ENCODE measurements at places on chromosomes 4 and X. TPM values are rescaled to one million over a fixed set of nuclear protein-coding genes. Genes with fewer than 3 reads are reported as not detected.

DNA sequence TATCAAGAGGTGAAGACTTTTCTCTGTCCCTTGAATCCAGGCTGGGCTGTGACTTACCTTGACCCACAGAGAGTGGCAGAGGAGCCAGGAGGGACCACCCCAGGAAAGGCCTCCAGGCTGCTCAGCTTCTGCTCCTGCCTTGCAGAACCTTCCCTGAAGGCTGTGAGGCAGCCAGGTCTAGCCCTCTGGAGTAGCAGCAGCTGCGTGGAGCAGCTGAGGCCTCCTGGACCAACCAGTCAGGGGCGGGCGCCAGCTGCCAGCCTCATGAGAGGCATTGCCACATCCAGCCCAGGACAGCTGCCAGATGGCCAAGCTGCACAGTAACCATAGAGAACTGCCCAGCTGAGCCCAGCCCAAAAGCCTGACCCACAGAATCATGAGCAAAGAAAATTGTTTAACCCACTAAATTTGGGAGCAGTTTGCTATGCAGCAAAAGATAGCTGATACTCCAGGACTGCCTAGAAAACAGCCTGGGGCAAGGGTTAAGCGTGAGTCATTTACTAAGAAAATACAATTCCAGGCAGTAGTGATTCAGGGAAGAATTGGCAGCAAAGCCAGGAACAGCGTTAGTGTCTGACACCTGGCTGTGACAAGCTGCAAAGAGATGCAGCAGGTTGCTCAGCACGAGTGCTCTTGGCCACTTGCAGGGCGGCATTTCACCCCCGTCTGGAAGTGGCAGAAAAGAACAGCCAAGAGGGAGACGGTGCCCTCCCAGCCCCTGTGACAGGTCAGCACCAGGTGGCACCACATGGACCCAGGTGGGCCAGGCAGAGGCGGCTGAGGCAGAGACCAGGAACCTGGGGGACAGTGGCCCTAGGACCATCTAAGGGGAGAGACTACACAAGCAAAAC lies 14.7 kb upstream of the PDE6B start:
- no peak for DNase-seq

Gene RCHY1
- total RNA-seq, result 50.5 TPM

GRCh38 chr4:42523066-42523718 lies 125.9 kb downstream of the SHISA3 start:
- DNase-seq, result no peak

Gene CENPI
- 0.27 TPM for total RNA-seq

DNA sequence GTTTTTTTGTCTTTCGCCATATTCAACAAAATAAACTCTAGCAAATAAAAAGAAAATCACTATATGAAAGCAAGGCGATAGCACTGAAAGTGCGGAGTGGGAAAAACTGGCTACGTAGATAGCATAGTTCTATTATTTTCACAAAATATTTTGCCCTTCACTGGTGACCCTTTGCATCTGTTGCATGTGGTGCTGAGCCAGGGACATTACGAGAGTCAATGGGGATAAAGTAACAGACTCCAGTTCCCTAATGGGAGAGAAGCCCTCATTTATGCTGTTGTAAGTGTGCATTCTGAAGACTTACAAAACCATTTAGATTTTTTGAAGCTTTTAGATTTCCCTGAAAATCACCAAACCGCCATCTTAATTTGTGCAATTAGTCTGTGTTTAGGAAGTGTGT lies 501.6 kb downstream of the PPARGC1A start:
- DNase-seq, result no peak

Gene FAAH2
- 0.69 TPM for total RNA-seq

- no peak for DNase-seq
Measured at GRCh38 chrX:12932244-12932643, 25.8 kb downstream of the TLR8 start.

GRCh38 chr4:42329421-42329820 lies 67.9 kb upstream of the SHISA3 start:
- no peak for DNase-seq

- DNase-seq, result no peak
Measured at GRCh38 chr4:136741468-136741867, 790.8 kb downstream of the PCDH18 start.

DNA sequence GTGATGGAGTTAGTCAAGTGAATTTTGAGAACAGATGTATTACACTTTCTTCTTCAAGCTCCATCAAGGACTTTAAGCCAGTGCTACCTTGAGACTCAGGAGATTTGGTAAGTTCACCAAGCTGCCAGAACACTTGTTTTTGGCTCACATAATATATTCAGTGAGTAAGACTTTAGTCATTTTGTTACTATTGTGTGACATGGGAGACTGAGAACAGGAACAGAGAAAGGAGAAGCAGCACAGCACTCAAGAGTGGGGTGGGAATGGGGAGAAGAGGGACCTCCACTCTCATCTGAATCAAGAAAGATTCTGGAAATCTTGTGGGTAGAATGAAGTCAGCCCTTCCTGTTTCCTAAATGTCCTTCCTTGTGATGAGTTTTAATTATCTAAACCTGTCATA lies 87.3 kb upstream of the TET2 start:
- DNase-seq, result no peak

DNA sequence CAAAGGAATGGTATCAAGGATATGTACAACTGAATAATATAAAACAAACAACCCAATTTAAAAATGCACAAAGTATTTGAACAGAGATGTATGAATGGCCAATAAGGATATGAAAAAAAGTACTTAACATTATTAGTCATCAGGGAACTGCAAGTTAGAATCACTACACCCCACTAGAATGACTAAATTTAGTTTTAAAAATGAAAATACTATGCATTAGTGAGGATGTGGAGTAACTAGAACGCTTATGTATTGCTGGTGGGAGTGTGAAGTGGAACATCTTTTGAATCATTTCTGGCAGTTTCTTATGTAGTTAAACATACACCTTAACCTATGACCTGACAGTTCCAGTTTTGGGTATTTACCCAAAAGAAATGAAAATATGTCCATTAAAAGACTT lies 13.0 kb upstream of the SLC16A2 start:
- no peak for DNase-seq

GRCh38 chrX:10112510-10112909 lies 44.3 kb upstream of the CLCN4 start:
- DNase-seq, result no peak

Gene SH3D19
- total RNA-seq, result 107 TPM

GRCh38 chrX:65859299-65859698 lies 180.6 kb downstream of the VSIG4 start:
- DNase-seq, result no peak

Gene ARR3
- total RNA-seq, result not detected

DNA sequence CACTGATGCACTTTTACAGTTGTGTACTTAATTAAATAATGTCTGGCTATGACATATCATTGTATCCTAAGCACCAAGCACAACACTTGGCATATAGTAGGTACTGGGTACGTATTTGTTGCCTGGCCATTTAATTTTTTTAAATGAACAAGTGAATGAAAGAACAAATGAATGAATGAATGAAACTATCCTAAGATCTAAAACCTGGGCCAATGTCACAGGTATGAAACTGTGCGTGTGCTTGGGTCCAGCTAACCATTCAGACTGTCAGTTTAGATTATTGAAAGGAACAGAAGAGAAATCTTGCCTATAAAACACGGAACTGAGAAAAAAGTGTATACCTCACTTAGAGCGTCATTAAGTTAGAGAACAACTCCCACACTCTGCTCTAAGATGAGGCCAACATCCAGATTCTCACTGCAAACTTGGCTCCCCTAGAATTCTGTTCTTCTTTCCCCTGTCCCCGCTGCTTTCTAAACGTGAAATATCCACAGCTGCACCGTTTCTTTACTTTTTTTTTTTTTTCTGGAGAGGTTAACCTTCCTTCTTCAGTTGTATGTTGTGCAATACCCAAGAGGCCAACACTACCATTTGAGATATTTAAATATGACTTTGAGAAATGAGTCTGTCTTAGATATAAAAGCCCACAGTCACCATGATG lies 17.3 kb upstream of the SEL1L3 start:
- DNase-seq, result no peak

Gene F8A2
- total RNA-seq, result not detected

DNA sequence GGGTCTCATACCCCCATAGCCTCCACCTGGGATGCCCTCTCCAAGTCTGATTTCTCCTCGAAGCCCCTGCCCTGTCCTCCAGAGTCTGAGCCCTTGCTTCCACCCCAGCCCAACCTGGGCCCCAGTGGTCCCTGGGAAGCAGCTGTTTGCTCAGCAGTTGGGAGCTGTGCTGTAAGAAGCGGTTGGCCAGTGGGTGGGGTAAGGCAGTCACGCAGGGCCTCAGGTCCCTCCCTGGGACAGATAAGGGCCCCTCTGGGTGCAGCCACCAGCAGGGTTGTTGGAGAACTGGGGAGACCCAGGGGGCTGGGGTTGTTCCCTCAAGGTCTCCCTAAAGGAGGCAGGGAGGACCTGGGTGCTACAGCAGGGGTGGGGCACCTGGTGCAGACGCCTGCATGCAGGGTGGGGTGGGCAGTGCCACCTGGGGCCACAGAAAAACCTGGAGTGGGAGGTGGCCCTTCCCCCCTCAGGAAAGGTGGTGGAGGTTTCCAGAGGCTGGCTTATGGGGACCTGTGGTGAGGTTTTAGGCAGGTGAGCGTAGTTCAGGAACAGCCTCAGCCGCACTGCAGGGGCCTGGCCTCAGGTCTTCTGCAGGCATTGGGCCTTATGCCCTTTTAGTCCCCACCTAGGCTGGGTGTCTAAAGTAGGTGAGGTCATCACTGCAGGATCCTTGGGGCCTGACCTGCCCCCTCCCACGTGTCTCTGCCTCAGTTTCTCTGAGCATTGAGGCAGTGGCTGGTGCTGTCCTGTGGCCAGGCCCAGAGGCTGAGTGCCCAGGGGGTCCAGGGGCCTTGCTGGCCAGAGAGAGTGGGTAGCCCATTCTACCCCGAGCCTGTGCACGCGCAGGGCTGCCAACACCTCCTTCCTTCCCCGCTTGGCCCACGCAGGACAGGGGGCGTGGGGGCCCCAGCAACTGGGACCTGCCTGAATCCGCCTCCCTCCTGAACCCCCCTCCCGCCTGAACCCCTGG lies 3.1 kb upstream of the SLC26A1 start:
- no peak for DNase-seq

Gene ODAPH
- not detected for total RNA-seq

Gene MAP7D2
- 0.74 TPM for total RNA-seq

Gene TCEAL2
- total RNA-seq, result not detected

DNA sequence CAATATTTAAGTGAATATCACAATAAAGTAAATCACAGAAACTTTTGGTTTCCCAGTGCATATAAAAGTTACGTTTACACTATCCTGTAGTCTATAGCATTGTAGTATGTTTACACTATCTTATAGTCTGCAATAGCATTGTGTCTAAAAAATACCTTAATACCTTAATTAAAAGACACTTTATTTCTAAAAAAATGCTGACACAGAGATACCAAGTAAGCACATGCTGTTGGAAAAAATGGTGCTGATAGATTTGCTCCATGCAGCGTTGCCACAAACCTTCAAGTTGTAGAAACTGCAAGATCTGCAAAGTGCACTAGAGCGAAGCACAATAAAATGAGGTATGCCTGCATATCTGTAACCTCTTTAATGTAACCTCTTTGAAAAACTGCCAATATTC lies 847.3 kb downstream of the GLUD2 start:
- DNase-seq, result no peak

Gene RTL3
- total RNA-seq, result 0.15 TPM

DNA sequence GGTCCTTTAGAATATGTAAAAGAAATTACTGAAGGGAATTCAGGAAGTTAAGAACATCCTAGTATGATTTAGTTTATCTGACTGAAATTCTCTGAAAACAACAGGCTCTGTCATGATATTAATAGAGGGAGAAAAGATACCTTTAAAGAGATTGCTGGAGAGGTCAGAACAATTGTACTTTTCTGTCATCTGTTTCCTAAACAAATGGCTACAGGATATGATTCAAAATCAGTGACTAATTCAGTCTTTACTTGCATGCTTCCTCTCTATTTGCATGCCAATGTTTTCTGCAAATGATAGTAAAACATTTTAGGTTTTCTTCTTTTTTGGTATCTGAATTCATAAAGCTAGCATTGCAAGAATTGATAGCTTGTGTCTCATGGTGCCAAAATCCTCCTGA lies 616.7 kb upstream of the PCDH7 start:
- DNase-seq, result no peak

- DNase-seq, result no peak
Measured at GRCh38 chr4:150950657-150951288, 64.3 kb downstream of the LRBA start.

All from left ventricle myocardium superior (tissue), 1 donor.